ENCODE measurements at places on chromosomes 7 and 10.

- DNase-seq: peak; percentile 44
Observed at GRCh38 chr10:23439961-23440889, 1.4 kb downstream of the OTUD1 start.

DNA sequence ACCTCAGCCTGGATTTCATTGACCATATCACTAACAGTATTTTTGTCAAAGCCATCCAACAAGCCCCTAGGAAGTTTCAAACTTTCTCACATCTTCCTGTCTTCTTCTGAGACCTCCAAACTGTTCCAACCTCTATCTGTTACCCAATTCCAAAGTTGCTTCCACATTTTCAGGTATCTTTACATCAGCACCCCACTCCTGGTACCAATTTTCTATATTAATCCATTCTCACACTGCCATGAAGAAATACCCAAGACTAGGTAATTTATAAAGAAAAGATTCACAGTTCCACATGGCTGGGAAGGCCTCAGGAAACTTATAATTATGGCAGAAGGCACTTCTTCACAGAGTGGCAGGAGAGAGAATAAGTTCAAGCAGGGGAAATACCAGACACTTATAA, 571.9 kb upstream of the PHF14 start:
- no peak for DNase-seq

- peak; percentile 27 for DNase-seq
Observed at GRCh38 chr7:28245123-28245878, 64.7 kb upstream of the JAZF1 start.

- DNase-seq: no peak
Observed at GRCh38 chr7:108511939-108512338, 14.0 kb downstream of the PNPLA8 start.

GRCh38 chr10:7378602-7379403, 32.0 kb downstream of the SFMBT2 start:
- DNase-seq: no peak

DNA sequence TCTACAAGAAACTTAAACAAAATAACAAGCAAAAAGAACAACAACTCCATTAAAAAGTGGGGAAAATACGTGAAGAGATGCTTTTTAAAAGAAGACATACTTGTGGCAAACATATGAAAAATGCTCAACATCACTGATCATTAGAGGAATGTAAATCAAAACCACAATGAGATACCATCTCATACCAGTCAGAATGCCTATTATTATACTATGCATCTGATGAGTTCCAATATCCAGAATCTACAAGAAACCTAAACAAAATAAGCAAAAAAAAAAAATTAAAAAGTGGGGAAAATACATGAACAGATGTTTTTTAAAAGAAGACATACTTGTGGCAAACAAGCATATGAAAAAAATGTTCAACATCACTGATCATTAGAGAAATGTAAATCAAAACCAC, 29.6 kb upstream of the AKR1C3 start:
- DNase-seq: no peak

All from inflammatory macrophage treated with lipopolysaccharide for 4 hours (primary cell).